ENCODE measurements at places on chromosomes 1 and 21. TPM values are rescaled to one million over a fixed set of nuclear protein-coding genes. Genes with fewer than 3 reads are reported as not detected.

Gene IL19
- not detected for total RNA-seq

Gene SPRR2G
- total RNA-seq = not detected

Gene BLACAT1
- total RNA-seq = not detected

Gene CDC20
- 12.3 TPM for total RNA-seq

Gene COL24A1
- total RNA-seq = 13.7 TPM

Gene GRIK3
- 4.1 TPM for total RNA-seq

Gene ASAP3
- total RNA-seq = 44.3 TPM

Gene ZNF683
- not detected for total RNA-seq

- DNase-seq = no peak
Measured at GRCh38 chr1:154465621-154466195, 36.3 kb upstream of the TDRD10 start.

- no peak for DNase-seq
Measured at GRCh38 chr1:31951276-31951675, 13.1 kb upstream of the PTP4A2 start.

GRCh38 chr1:92975551-92976232 is 14.4 kb upstream of the DIPK1A start:
- no peak for DNase-seq

DNA sequence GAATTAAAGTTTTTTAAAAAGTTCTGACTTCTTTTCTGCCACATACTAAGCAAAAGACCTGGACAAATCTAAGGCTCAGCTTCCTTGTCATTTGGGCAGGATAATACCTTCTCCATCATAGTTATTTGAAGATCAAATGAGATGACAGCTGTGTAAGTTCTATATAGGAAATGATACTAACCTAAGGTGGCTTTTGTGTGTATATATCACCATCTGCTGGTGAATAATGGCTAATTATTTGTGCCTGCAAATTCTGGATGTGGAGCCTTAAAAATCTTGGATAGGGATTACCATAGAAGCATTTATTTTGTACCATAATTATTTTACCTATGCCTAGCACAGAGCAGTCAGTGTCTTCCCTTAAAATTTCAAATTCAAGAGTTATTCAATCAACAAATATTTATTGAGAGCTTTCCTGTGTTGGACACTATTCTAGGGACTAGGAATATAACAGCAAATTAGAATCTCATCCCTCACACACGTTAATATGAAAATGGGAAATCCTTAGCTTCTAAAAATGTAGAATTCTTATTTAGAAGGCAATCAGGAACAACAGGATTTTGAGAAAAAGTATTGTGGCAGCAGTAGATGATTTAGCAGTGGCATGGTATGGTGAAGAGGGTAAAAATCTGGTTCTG is 89.8 kb downstream of the TMEM200B start:
- no peak for DNase-seq

DNA sequence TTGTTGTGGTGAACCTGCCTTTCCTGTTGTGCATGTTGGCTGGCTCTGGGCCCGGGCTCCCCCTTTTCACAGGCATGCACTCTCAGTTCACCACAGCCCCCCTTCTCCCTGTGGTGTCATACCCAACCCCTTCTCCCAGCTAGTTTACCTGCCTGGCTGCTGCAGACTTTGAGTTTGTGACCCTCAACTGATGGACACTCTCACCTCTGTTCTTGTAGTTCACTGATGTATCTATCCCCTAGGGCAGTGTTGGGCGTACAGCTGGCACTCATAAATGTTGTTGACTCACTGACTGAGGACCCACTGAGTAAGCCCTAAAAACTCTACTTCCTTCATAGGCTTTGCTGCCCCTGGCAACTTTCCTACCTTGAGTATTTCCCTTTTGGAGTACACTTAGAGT is 54.9 kb downstream of the WDR64 start:
- DNase-seq = peak; percentile 6

DNA sequence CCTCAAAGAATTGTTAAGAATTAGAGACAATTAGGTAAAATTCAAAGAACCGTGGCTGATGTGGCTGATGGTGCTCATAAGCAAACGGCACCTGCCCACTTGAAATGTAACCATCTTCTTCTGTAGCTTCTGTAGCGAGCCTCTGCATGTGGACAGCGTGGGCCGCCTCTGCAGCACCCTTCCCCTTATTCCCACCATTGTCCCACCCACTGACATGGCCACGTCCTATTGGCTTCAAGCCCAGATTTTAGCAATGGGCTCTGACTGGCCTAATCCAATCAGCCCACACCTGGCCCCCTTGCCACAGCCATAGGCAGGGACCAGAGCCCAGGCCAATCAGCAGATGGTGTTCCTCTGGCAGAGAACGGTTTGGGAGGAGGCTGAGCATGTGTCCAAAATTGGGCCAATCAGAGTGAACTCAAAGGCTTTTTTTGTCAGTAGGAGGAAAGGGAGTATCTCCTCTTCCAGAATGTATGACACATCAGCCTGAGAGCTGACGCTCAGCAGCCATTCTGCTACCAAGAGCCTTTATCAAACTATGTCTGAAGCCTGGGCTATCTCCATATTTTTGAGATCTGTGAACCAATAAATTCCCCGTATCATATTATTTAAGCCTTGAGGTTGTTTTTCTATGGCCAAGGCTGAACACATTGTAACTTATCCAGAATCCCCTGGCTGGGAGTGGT is 518.5 kb downstream of the SMYD3 start:
- no peak for DNase-seq

GRCh38 chr1:246878551-246878950 is 53.2 kb downstream of the AHCTF1 start:
- DNase-seq = no peak

DNA sequence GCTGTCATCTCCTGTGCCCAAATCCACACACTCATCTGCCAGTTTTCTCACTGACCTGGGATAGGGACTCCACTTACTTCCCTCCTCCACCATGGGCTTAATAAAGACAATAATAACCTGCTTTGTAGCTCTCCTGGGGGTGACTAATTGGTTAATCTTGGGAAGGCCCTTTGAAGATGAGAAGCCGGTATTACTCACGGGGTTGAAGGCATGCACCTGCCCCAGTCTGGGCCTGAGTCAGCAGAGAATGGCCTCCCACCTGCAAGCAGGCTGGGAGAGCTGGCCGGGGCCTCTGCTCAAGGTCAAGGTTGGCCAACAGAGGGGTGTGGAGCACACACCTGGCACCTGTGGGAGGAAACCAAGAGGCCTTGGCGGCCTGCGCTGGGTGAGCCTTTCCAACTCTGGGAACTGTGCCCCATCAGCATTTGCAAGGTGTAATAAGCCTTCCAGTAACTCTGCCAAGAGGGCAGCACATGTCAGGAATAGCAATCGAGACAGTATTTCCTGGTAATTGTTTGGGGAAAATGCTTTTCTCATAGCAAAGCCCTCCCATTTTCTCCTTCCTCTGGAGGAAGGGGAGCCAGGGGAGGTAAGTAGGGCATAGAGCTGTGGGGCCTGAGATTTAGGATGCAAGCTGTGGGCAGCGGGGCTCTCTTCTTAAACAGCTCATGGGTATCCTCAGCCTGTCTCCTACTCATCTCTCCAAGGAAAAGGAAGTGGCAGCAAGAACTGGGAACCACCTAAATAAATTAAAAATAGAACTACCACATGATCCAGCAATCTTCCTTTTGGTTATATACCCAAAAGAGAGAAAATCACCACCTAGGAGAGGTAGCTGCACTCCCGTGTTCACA is 49.0 kb downstream of the TOMM20 start:
- no peak for DNase-seq

GRCh38 chr1:228452194-228453021 is 34.8 kb upstream of the RNF187 start:
- no peak for DNase-seq

GRCh38 chr1:218896202-218896601 is 277.5 kb upstream of the LYPLAL1 start:
- no peak for DNase-seq

DNA sequence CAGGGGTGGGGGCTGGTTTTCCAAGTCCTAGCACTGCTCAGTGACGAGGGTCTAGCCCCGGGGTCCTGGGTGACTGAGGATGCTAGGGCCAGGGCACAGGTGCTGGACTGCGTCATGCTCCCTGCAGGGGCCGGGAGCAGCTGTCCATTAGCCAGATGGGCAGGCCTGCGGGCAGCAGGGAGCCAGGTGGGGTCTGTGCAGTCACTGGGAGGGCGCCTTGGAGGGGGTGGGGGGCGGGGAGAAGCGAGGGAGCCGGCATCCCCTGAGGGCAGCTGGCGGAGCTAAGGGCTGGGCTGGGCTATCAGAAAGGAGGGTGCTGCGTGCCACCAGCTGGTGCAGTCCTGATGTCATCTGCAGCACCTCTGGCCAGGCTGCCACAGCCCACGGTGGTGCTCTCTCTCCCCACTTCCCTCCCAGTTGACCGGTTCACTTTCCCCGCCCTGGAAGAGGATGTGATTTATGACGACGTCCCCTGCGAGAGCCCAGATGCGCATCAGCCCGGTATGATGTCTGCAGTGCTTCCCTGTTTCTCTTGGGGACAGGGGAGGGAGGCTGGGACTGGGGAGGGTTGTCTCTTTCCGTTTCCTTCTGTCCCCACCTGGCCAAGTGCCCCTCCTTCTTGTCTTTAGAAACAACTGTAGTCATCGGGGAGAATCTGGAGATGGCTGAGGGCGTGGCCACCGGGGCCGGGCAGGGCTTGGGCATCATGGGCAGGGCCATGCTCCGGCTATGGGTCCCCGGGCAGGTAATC is 63.8 kb downstream of the ARHGEF10L start:
- DNase-seq = no peak

- peak; percentile 77 for DNase-seq
Measured at GRCh38 chr1:204077979-204078696, 5.2 kb downstream of the SOX13 start.

- no peak for DNase-seq
Measured at GRCh38 chr1:109569323-109569722, 20.9 kb downstream of the GNAI3 start.

- no peak for DNase-seq
Measured at GRCh38 chr1:164504749-164505148, 54.2 kb upstream of the PBX1 start.

- DNase-seq = peak; percentile 52
Measured at GRCh38 chr1:111754984-111755330, 744 bp upstream of the DDX20 start.

- DNase-seq = no peak
Measured at GRCh38 chr1:117581391-117581943, 24.4 kb upstream of the TENT5C start.

GRCh38 chr1:181583598-181583997 is 100.3 kb downstream of the CACNA1E start:
- DNase-seq = no peak

DNA sequence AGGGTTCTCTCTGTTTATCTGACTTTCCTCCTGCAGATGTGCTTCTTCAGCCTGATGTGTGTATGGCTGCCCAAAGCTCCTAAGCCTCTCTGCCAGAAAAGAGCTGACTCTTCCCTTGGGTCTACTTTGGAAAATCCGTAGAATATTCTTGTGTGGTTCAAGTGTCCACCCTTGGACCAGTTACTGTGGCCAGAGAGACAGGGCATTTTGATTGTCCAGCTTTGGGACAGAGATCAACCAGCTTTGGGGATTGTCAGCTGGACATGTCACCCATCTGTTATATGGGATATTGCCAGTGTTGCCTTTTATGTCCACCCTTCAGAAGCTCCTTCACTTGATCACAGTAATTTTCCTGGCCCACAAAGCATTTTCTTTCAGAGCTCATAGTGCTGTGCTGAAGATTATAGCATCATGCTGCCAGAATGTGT is 126.2 kb upstream of the L1TD1 start:
- no peak for DNase-seq

DNA sequence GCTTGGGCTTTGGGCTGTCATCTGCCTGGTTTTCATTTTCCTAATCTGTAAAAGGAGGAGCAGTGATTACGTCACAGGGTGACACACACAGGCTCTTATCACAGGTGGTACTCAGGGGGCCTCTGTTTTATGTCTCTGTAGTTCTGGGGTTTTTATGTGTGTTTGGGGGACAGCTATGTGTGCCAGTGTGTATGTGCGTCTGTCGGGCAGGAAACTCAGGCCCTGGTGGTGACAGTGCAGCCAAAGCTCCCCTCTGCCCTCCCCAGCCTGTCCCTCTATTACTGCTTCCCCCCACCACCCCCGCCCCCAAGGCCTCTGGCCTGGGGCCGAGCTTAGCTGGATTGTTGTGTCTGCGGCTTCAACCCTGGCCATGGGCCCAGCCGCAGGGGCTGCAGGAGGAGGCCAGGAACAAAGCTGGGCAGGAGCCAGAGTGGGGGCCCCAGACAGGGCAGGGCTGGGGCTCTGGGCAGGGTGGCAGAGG is 13.3 kb downstream of the MFAP2 start:
- DNase-seq = no peak

GRCh38 chr21:45276596-45276995 is 11.1 kb downstream of the POFUT2 start:
- DNase-seq = no peak

GRCh38 chr21:26964170-26964778 is 2.6 kb downstream of the ADAMTS5 start:
- DNase-seq = no peak

DNA sequence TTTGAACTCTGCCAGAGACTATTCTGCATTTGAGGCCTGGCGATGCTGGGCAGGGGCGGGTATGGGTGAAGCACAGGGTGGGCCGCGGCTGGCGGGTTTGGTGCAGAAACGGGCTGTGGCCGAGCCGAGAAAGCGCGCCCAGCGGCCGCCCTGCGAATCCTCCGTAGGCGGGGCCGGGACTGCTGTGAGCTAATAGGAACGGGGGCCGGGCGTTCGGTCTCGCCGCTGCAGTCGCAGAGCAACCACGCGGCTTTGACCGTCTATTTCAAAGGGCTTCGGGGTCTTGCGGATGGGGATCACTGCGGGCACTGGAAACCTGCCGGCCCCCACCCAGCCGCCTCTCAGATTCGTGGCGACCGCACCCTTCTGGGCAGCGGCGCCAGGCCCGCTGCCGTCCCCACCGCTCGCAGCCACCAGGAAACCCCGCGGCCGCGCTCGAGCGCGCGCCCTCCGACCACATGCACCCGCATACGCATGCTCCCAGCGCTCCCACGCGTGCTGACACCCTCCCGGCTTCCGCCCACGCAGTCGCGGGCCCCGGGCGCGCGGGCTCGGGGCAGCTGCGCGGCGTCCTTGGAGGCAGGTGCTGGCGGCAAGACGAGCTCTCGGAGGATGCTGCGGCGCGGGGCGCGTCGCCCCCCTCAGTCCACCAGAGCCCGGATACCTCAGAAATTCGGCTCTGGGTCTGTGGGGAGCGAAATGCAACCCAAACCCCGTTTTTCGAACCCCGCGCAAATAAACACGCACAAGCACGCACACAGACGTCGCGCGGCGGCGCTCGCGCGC is 32.6 kb downstream of the DNTTIP2 start:
- DNase-seq = peak; percentile 67

GRCh38 chr1:61442544-61442943 is 282.4 kb downstream of the TM2D1 start:
- DNase-seq = no peak

- no peak for DNase-seq
Measured at GRCh38 chr1:185786524-185786923, 52.3 kb downstream of the HMCN1 start.

- no peak for DNase-seq
Measured at GRCh38 chr1:168092566-168093355, 44.0 kb downstream of the GPR161 start.
